SK-N-DZ (cell line): ENCODE measurements at places on chromosomes 5 and 9.

DNA sequence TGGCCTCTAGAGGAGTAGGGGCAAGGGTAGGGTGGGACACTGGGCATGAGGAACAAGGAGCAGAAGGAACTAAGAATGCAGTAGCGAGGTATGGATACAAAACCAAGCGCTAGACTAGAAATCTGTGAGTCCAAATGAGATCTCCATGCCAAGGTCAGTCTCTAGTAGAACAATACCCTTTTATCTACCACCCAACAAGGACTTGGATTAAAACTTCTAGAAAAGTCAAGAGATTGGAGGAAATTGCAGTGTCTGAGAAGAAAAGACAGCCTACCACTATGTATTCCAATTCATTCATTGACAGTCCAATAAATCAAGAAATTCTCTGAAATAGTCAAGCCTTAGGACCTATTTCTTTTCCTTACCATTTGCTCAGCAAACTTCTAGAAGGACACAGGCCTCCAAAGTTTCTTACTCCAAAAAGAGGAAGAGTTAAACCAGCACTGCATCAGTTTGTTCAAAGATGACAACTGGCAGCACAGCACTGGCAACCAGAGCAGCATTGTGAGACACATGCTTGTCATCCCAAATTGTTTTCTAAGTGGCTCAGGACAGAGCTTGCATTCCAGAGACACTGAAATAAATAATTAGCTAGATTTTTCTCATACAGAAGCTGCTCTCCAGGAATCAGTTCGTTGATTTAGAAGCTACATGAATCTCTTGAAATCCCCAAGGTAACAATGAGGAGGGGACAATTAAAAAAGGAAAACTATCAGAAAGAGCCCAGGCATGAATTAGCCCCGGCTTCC lies 22.6 kb downstream of the ABCA1 start:
- DNase-seq, result no peak

GRCh38 chr9:105557804-105558610 lies at the start of gene FKTN:
TSS of gene FKTN (plus strand) at chr9:105558131. CDS start at chr9:105575033, 16,902 bp downstream.
- peak; percentile 83 for DNase-seq

DNA sequence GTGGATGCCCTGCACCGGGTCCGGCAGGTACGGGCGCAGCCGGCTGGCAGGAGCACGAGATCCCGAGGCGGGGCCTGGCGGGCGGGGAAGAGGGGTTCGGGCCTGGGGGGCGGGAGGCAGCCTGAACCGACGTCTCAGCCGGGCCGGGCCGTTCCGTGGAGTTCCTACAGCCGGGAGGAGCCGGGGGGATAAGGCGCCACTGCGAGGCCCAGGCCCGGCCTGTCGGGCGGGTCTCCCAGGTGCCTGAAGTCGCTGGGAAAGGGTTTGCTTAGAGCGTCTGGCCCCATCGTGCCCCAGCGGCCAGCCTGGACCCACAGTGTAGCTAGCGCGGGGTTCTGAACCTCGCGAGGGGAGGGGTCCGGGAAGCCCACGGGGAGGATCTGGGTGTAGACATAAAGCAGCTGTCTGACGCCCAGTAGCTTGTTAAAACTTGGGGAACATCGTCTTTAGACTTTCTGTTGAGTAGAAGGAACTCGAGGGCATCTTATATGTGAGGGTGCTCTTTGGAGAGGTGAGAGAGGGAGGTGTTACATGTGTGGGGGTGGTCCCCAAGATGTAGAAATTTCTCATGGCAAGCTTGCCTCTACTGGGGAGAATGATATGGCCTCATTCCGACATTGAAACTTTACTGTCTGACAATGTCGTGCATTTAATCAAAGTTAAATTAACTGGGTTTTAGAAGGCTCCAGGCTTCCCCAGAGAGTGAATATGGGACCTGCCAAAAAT lies 524 bp downstream of the FUBP3 start:
- DNase-seq, result no peak

- no peak for DNase-seq
These were observed 162.4 kb upstream of the PIK3R1 start for GRCh38 chr5:68053202-68053601.

- no peak for DNase-seq
These were observed 50.6 kb downstream of the TGFBI start for GRCh38 chr5:136079195-136079985.

DNA sequence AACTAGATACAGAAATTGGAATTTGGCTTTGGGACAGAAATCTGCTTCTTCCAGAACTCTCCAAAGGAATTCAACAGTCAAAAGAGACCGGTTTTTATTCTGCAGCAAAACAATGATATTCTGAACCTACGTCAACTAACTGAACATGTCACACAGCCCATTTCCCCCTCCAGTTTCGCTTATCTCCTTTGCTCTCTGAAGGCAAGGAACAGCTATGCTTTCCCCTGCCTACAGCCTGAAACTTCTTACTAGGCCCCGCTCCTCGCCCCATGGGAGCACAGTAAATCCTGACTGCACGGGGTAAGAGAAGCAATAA lies 488 bp downstream of the SKIC3 start:
- DNase-seq, result no peak

DNA sequence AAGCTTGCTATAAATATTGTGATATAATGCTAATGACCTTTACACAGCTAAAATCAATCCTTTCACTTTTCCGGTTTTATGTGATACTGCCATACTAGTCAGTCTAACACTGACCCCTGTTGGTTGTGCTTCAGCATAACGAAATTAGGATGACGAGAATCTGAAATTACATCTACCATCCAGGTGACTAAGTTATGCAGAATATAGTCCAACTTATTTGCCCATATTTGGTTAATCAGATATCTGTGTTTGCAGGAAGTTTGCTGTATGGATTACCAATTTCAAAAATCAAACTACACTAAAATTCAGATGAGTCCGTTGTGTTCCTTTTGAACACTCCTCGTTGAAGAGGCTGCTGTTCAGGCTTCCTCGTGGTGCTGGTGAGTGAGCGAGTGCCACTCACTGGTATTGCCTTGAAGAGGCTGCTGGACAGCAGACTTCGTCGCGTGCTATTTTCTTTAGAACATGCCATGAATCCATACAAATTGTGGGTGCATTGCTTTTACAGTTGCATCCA lies 32.5 kb downstream of the TENT4A start:
- peak; percentile 40 for DNase-seq
